Glomerular endothelial cell (primary cell): ENCODE measurements at places on chromosomes 13 and 19. TPM values are rescaled to one million over a fixed set of nuclear protein-coding genes. Genes with fewer than 3 reads are reported as not detected.

GRCh38 chr13:20403826-20404225, 121.8 kb downstream of the CRYL1 start:
- DNase-seq = no peak

DNA sequence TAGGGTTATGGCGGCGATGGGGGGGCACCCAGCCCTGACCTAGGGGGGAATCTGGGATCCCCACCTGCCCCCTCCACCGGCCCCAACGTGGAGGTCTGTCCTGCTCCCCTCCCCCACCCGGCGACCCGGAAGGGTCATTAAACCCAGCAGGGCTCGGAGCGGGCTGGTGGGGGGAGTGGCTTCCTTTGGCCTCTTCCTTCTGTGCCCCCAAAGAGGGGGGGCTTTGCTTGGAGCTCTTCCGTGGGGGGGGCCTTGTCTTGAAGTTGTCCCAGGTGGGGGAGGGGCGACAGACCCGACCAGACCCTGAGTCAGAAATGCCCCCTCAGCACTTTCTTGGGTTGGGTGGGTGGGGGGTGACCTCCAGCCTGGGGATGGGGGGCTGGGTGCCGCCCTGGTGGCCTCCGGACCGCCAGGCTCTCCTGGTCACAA, 1.5 kb downstream of the ARID3A start:
- DNase-seq = no peak

DNA sequence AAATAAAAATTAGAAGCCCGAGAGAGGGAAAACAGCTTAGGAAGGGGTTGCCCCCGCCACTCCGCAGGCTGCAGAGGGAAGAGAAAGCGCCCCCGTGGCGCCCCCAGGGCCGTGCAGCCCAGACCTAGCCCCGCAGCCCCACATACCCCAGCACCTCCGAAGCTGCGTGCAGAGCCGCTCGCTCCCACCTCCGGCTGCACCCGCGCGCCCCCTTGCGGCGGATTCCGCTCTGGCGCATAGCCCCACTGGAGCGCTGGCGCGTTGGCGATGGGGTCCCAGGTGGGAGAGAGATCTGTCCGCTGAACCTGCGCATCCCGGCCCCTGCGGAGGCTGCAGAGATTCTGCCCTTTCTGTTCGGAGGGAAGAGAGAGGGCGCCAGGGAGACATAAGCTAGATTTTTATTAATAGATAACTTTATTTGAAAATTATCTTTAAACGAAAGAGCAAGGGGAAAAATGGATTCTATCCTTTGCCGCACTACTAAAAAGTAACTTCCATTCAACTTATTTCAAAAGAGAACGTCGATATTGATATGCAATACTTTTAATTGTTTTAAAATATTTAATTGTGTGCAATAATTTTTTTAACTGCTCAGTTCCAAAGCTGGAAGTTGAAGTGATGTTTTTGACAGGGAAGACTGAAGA, 11.7 kb upstream of the CLN5 start:
- DNase-seq = no peak

LRG1 gene
- total RNA-seq = 1.8 and 2.3 TPM in 2 replicates

ZNF763 gene
- 2.3 and 6.7 TPM in 2 replicates for total RNA-seq
